ENCODE measurements at places on chromosomes 16 and 17.

GRCh38 chr17:3692346-3692745 is 3.6 kb downstream of the P2RX5 start:
- DNase-seq = no peak

GRCh38 chr16:25007284-25007984 is 7.7 kb downstream of the ARHGAP17 start:
- DNase-seq = no peak

DNA sequence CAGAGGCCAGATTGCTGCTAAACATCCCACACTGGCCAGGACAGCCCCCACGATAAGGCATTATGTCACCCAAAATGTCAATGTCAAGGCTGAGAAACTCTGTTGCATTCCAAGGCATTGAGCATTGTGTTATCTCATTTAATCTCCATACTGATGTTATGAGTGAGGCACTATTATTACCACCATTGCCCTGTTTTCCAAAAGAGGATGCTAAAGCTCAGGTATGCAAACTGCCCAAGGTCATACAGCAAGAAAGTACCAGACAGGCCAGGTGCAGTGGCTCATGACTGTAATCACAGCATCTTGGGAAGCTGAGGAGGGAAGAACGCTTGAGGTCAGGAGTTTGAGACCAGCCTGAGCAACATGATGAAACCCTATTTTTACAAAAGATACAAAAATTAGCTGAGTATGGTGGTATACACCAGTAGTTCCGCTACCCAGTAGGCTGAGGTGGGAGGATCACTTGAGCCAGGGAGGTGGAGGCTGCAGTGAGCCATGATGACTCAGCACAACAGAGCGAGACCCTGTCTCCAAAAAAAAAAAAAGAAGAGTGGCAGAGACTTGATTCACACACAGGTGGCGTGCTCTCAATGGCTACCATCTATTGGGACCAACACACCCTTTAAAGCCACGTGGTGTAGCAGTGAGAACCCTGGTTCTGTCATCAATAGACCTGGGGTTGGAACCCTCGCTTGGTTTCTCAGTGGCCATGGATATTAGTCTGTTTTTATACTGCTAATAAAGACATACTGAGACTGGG is 58.8 kb upstream of the GRIN2A start:
- no peak for DNase-seq

- no peak for DNase-seq
These were observed 5.6 kb downstream of the C16orf89 start for GRCh38 chr16:5060073-5060641.

DNA sequence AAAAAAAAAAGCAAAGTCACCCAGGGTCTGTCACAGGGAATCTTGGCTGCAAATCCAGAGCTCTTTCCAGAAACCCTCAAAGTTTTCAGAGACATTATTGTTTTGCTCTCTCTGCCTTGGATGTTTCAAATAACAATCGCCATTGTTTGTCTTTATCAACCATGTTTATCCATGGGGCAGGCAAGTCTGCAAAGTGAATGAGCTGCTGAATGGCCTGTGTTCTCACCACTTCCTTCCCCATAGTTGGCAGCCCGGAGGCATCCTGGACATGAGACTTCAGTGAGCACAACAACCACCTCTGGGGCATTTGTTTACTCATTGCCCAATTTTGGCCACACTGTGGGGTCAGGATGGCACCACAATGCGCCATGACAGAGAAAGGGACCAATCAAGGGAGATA is 53.1 kb upstream of the USP7 start:
- no peak for DNase-seq

- DNase-seq = no peak
These were observed 1.7 kb downstream of the RAD51D start for GRCh38 chr17:35117984-35118383.

DNA sequence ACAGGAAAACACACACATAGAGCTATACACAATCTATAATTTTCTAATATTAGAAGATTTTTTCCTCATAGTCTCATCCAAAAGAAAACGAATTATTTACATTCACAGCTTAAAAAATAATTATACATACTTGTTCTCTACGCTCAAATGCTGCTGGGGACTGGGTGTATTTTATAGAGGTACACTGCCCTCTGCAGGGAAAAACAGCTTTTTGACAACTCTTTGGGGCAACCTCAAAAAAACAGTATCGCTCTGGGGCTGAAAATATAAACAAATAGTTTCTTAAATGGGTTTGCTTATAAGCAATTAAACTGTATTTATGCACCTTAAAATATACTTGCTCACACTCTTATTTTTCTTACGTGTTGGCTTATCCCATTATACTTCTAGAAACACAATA is 261.8 kb upstream of the PSMD7 start:
- no peak for DNase-seq

- no peak for DNase-seq
These were observed 14.9 kb downstream of the ALKBH5 start for GRCh38 chr17:18198530-18198929.

DNA sequence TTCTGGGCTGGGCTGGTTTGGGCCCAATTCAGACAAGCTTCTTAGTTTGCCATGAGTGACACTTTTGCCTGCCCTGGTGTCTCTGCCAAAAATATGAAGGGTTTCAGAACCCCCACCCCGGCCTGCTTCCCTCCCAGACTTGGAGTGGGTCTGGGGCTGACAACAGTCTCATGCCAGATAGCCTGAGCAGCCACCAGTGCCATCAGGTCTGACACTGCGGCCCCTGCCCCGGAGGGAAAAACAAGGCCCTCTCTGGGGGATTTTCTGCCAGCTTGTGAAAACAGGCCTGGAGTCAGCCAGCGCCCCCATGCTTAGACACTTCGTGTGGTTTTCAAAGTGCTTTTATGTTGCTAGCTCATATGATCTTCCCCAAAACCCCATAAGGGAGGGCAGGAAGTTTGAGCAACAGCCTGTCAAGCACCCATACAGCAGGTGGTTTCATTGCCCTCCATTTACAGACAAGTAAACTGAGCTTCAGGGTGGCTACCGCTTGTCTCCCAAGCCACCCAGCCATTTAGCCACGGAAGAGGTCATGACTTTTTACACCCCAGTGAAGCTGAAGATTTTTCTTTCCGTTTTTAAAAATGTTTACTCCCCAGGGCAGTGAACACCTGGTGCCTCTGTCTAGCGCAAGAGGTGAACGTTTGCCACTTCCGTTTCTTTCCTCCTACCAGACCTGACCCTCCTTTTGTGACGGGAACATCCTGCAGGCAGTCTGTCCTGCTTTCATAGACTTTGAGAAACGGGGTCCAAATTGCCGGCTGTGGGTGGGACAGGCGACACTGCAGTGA is 300.6 kb downstream of the SEC14L1 start:
- DNase-seq = peak; percentile 83

GRCh38 chr17:47201166-47201565 is 8.0 kb upstream of the MYL4 start:
- no peak for DNase-seq

GRCh38 chr17:1058423-1059130 is 61.6 kb downstream of the TIMM22 start:
- peak; percentile 86 for DNase-seq

- DNase-seq = no peak
These were observed 13.5 kb downstream of the KIF18B start for GRCh38 chr17:44933824-44934744.

GRCh38 chr16:68400924-68401460 is 47.3 kb downstream of the SMPD3 start:
- no peak for DNase-seq

DNA sequence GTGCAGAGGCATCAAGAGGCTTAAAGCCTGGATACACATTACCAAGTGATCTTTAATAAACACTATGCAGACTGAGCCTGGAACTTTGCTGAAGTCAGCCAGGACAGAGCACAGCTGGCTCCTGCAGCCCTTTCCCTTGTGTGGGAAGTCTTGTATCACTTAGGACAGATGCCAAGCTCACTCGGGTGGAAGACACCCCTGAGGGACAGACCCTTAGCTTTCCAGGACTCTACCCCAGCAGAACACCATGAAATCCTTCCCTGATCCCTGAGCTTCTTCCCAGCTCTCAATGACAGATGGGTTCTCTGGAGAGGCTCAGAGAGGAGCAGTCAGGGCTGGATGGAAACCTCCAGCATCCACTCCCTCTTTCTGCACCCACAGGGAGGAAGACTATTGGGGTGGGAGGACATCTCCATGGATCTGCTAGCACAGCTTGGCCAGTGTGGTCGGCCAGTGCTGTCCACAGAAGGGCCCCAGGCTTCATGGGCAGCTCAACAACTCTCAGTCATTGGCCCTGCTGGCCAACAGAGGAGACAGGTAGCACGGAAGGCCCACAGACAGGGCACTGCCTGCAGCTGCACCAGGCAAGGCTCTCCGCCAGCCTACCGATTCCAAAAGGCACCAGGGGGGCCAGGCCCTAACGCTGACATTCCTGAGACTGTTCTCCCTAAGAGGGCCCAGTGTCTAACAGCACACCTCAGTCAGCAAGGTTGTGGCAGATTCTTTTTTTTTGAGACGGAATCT is 15.9 kb downstream of the RAB5C start:
- DNase-seq = no peak

GRCh38 chr16:86651823-86652222 is 73.5 kb downstream of the FOXL1 start:
- DNase-seq = no peak

GRCh38 chr17:9465210-9465921 is 110.3 kb downstream of the STX8 start:
- DNase-seq = no peak

- no peak for DNase-seq
These were observed 411 bp downstream of the GGT6 start for GRCh38 chr17:4559966-4560365.

- DNase-seq = no peak
These were observed 98.1 kb upstream of the DNAH17 start for GRCh38 chr17:78675316-78675616.

All from activated CD8-positive, alpha-beta memory T cell treated with anti-CD3 and anti-CD28 coated beads, Interleukin-2, amount 50 U/mL, for 48 hours (primary cell).